Breast epithelium (tissue), 4 donors: ENCODE measurements at places on chromosomes 4 and X. TPM values are rescaled to one million over a fixed set of nuclear protein-coding genes. Genes with fewer than 3 reads are reported as not detected.
A peak's percentile ranks its signal among the peaks of the same experiment; 100 is the strongest.

Gene FGD1
- total RNA-seq: 3.7 TPM

Gene RAI2
- 18.0 TPM for total RNA-seq

Gene RENBP
- total RNA-seq: 6.6 TPM

Gene GALNTL6
- total RNA-seq: not detected

Gene TDO2
- total RNA-seq: not detected

Gene TAF7L
- total RNA-seq: not detected

Gene VCX
- not detected for total RNA-seq

Gene TMEM35A
- total RNA-seq: 0.15 TPM

Gene SLC25A43
- 20.5 TPM for total RNA-seq

DNA sequence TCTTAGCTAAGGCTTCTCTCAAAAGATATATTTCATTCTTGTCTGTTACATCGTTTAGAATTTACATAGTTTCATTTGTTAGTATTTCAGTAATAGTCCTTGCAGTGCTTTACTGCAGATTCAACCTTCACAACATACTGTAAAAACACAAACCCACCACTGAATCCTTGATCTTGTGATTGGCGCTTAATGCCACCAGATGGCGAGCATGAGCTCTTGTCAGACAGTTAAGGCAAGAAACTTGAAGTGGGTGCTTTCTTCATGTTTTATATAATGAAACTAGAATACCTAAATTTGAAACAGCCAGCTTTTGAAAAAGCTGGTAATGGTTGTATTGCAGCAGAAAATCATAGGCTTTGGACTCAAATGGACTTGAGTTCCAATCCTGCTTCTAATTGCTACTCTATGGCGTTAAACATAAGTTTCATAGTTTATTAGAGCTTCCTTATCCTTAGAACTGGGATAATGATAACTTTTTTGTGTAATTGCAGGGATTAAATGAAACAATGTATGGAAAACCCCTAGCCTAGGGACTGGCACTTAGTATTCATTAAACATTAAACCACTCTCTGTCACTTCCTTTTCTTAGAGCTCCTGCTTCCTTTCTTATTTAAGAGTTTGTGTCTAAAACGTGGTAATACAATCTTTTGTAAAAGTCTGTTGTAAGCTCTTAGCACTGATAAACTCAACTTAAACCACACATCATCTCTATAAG, 95.1 kb downstream of the USP9X start:
- DNase-seq: peak; percentile 28

GRCh38 chrX:49067285-49068120, 6.3 kb downstream of the PRAF2 start:
- no peak for DNase-seq

- DNase-seq: no peak
These were observed 6.6 kb downstream of the LANCL3 start for GRCh38 chrX:37578045-37578444.

GRCh38 chr4:140738139-140738538, 18.0 kb downstream of the TBC1D9 start:
- no peak for DNase-seq

GRCh38 chr4:145012841-145013240, 85.2 kb downstream of the ANAPC10 start:
- no peak for DNase-seq

DNA sequence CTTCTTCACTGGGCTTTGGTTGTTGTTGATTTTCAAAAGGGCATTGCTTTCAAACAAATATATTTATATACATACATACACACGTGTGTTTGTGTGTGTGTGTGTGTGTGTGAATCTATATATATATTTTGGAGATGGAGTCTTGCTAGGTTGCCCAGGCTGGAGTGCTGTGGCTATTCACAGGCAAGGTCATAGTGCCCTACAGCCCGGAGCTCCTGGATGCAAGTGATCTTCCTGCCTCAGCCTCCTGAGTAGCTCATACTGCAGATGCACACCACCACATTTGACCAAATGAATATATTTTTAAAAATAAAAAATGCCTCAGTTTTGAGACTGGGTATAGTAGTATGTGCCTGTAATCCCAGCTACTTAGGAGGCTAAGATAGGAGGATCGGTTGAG, 34.4 kb downstream of the FRAS1 start:
- no peak for DNase-seq

GRCh38 chr4:128675083-128675482, 134.4 kb upstream of the JADE1 start:
- no peak for DNase-seq

DNA sequence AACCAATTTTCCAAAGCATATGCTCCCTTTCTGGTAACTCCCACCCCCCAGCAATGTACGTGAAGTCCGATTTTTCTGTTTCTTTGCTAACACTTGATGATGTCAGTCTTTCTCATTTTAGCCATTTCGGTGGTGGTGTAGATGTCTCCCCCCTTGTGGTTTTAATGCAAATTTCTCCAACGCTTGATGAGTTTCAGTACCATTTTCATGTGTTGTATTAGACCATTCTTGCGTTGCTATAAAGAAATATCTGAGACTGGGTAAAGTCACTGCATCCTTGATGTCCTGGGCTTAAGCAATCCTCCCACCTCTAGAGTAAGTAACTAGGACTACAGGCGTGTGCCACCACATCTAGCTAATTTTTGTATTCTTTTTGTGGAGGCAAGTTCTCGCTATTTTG, 148.4 kb upstream of the VCX3A start:
- no peak for DNase-seq

- DNase-seq: no peak
These were observed 31.2 kb downstream of the SCARB2 start for GRCh38 chr4:76182463-76182862.

GRCh38 chr4:53195815-53196661, 169.8 kb downstream of the SCFD2 start:
- no peak for DNase-seq

DNA sequence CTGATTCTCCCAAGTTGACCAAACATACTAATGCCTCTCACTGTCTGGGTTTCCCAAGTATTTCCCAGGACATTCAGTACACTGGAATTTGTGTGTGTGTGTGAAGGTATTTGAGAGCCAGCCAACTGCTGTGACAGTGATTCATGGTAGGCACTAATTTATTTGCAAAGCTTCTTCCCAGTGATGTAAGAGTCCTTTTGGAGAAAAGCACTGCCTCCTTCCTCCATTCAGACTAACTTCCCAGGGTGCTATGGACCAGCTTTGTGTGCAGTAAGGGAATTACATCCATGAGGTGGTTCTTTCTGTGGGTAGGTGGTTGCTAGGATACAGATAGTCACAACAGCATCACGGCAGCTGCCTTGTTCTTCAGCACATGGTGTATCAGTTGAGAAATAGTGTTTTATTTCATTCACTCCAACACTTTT, 8.7 kb downstream of the EGF start:
- DNase-seq: no peak

GRCh38 chr4:183170894-183171293, 71.8 kb downstream of the WWC2 start:
- DNase-seq: no peak
